Femur (tissue), 1 donor: ENCODE measurements at places on chromosomes 7 and 10.

DNA sequence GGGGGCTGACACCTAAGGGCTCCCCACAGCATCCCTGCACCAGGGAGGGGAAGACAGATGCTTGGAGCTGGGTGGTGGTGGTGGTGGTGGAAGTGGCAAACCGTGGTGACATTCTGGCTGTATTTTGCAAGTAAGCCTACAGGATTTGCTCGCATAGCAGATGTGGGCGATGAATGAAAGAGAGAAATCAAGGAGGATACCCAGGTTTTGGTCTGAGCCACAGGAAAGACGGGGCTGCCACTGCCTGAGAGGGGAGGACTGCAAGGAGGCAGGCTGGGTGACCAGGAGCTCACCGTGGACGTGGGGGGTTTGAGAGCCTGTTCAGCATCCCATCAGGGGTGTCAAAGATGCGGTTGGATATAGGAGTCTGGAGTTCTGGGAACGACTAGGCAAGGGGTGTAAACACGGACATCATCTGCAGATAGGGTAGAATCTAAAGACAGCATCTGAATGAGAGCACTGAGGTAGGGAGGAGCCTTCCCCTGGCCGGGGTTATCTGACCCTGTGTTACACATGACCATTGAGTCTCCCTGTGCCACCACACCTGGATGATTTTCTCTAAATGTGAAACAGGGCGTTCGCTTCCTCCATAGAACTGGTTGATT is 49.7 kb downstream of the TSPAN15 start:
- DNase-seq: no peak

DNA sequence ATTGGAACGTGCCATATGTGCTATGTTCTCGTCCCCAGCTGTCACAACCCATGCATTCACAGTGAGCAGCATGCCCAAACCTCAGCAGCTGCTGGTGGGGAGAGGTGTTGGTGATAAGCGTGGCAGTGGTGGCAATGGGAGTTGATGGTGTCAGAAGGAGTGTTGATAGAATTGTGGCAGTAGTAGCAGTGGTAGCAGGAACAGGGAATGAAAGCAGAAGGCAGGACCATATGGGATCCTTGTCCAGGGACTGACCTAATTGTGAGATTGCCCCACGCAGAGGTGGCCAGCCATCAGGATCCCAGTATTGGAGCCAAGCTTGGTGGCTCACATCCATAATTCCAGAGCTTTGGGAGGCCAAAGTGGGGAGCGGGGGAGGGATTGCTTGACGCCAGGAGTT is 276.3 kb downstream of the GALNT17 start:
- DNase-seq: peak; percentile 52

DNA sequence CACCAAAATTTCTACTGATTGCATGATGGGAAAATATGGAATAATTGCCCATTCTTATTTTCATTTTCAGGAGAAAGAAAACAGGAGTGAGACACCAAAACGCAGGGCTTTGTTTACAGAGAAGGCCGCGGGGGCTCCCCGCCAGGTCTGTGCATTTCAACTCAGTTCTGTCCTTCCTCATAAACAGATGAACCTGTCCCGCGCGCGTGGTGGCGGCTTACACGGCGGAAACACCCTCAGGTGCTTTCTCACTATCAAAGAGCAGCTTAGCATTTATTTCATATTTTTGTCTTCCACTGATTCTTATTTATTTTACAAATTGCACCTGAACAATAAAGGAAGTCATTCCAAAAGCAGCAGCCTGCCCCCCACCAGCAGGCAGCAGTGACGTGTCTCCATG is 579.4 kb downstream of the PTPRN2 start:
- no peak for DNase-seq

DNA sequence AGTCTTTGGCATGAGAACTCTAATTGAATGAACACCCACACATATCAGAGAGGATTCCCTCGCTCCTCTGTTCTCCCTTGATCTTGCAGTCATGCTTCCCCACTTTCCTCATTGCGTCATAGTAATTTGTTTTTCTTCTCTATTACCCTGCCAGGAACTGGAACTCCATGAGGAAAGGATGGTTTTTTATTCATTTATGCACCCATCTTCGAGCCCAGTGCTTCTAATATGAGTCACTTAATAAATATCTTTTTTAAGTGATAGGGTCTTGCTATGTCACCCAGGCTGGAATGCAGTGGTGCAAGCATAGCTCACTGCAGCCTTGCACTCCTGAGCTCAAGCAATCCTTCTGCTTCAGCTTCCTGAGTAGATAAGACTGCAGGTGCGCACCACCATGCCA is 83.5 kb downstream of the OTUD1 start:
- no peak for DNase-seq

DNA sequence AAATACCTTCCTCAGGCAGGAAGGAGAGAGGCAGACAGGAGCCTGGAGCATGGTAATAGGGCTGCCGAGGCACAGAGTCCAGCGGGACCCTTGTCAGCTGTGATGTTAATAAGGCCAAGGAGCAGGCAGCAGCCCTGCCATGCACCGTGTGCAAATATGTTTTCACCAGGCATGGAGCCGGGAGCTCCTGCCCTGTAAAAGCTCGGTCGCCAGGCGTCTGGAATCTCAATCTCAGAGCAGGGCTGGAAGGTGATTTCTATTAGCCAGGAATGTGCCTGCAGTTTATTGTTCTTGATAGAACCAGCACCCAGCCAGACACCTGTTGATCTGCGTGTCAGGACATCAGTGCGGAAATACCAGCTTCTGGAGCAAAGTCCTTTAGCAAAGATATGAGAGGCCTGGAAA is 469.8 kb downstream of the GLRX3 start:
- no peak for DNase-seq

DNA sequence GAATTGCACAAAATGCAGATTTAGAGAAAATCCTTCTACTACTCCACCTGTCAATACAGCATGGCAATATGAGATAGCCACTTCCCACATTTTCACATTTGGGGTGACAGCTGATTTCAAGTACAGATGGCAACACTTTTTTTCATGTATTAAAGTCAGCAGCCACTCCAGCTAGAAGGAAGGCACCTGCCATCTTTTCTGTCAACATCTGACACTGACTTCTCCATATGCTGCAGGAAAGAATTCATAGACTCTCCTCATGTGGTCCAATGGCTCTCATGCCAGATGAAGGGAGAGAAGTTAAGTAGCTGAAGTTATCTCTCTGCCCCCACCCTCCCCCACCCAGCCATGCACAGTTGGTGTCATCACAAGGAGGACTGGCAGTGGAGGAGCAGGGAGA is 912.0 kb downstream of the SORCS1 start:
- DNase-seq: no peak

DNA sequence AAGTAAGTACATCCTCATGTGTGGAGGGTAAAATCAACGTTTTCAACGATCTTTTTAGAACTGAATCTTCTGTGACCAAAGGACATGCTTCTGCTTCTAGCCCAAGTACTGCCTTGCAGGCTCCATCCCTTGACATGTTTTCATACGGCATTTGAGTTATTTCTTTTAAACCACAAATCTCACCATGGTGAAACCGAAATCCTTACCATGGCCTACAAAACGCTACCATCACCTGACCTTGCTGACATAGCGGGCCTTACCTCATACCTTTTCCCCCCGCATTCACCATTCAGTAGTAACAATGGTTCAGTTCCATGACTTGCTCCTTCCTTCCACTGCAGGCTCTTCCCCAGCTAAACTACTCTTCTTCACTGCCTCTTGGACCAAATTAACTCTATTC is 3.5 kb downstream of the RNF216 start:
- DNase-seq: no peak

- DNase-seq: no peak
Observed at GRCh38 chr10:3831608-3832007, 46.6 kb upstream of the KLF6 start.

GRCh38 chr10:97991871-97992270 is 38.5 kb downstream of the CRTAC1 start:
- peak; percentile 31 for DNase-seq

DNA sequence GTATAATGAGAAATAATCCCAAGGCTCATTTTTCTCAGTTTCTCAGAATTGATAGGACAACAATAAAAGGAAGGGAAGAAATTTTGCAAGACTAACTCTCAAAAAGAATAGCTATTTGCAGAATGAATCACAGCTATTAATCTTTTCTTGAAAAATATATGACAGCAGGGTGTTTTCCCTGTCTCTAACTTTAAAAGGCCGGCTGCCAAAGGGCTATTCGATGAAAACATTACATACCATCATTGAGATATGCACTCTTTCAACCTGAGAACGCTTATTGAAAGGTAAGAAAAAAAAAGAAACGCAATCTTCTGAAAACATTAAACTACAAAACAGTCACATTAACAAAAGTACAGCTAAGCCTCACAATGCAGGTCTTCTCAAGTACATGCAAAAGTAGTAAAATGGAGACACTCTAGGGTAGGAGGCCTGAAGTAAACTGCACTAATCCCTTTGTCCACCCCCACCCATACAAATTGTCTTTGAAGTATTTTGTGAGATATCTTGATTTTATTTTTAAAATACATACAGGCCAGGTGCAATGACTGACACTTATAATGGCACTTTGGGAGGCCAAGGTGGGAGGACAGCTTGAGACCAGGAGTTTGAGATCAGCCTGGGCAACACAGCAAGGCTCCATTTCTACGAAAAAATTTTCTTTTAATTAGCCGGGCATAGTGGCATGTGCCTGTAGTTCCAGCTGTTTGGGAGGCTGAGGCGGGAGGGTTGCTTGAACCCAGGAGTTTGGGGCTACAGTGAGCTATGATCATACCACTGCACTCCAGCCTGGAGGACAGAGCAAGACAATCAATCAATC is 83.0 kb downstream of the PARD3 start:
- no peak for DNase-seq

GRCh38 chr7:87151729-87152111 is 533 bp upstream of the DMTF1 start:
- no peak for DNase-seq

DNA sequence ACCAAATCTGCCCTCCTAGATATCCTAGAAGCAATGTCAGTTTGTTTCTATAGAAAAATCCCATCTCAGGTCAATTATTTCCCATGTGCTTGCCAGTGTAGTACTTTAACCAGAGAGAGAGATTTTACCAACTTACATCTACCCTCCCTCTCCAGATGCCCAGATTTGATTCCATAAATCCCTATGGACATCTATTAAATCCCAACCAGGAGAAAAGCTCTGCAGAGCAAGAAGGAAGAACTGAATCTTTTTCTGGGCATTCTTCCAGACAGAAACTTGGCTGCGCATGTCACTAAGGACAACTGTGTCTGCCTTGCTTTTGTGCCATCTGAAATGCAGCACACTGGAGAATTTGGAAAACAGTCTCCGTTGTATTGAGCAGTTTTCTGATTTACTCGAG is 597.6 kb downstream of the SORCS1 start:
- DNase-seq: peak; percentile 27

- no peak for DNase-seq
Observed at GRCh38 chr10:34339816-34340553, 475.1 kb downstream of the PARD3 start.

- no peak for DNase-seq
Observed at GRCh38 chr7:142759433-142759832, 10.2 kb downstream of the PRSS1 start.

DNA sequence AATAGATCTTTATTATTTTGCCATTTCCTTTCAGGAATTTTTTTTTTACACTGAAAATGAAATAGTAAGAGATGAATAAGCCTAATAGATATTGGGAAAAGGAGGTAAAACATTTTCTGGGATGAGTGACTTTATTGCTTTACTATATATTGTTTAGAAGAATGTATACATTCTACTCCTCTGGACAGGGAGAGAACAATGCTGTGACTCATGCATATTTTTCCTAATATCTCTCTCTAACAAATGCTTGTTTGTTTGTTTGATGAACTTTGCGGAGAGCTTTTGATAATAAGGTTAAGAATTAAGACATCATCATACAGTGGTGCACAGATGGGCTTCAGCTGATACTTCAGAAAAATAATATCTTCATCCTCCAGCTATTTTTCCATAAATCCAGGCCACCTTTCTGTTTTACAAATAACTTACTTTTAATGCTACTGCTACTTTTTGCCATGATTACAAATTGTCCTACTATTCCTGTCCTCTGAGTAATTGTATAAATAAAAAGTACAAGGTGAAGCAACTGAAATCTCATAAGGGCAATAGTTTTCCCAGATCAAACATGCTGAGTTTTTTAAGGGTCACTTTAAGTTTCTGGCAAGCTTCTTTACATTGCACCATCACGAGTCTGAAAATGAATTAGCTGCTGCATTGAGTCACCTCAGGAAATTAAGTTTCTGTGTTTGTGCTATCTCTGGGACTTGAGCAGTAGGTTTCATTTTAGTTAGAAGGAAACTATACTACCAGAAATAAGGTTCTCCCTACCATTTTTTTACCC is 207.3 kb upstream of the POT1 start:
- DNase-seq: no peak

GRCh38 chr7:26265499-26266075 is 26.1 kb upstream of the SNX10 start:
- no peak for DNase-seq

DNA sequence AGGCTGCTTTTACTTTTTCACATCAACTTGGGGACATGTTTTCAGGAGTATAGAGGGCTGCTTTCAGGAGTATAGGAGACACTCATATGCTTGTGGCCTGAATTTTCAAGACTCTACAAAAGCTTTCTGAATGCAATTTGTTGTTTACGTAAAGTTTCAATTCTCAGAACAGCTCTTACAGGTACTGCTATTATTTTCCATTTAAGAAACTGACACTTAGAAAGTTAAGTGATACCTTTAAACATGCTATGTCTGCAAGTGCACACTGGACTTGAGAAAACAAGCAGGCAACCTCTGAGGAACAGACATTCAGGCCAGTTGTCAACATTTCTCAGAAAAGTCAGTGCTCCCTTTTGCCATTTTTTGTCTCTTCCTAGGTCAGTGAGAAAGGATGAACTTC is 70.0 kb upstream of the PHYHIPL start:
- DNase-seq: no peak

DNA sequence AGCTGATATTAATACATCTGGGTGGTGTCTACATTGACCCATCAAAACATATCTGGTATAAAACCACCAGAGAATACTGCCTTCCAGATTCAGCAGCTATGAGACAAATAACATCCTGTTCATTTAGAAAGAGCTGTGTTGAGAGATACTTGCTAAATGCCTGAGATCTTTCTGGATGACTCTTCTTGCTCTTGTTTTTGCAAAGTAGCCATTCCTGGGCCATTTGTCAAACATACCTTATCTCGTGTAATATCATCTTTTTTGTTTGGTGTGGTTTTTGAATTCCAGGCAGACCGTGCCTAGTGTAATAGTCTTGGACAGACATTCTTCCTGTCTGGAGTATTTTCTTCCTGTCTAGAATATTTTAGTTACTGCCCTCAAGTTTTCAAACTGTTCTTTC is 74.7 kb upstream of the PRR15 start:
- DNase-seq: no peak

DNA sequence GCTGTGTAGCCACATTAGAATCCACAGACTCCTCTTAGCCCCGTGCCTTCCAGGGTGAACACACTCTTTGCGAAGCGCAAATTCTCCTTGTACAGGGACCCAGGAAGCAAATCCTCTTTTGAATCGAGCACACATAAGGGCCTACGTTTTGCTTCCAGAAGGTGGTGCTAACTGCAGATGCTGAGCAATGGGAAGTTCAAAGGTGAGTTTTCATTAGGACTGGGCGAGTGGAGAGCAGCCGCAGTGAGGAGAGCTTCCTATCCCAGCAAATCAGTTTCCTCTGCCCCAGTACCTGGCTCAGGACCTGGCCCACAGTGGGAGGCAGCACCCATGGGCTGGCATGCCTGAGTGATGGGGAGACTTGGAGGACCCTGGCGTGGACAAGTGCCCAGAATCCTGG is 23.5 kb upstream of the GPR26 start:
- DNase-seq: no peak
